ENCODE measurements at places on chromosomes 11 and 22. TPM values are rescaled to one million over a fixed set of nuclear protein-coding genes. Genes with fewer than 3 reads are reported as not detected.
A peak's percentile ranks its signal among the peaks of the same experiment; 100 is the strongest.

DNA sequence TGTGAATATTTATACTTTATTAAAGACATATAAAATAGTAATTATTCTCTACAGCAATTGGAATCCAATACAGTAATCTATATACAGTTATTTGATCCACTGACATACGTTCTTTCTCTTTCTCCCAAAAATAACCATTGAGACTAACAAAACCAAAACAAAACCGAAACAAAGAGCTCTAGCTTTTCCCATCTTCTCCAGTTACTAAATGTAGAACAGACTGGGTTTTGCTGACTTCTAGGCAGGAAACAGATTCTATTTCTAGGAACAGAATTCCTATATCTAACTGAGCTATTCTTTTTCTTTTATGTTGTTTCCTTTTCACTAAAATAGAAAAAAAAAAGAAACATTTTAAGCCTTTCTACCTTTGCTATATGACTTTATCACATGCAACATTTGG lies 80.1 kb downstream of the PACS1 start:
- no peaks in the 10 kb centered on the region for H3K4me1 ChIP-seq
- no peak for DNase-seq
- H3K27ac ChIP-seq: no peak overlapping the region
- no peaks in the 10 kb centered on the region for H3K36me3 ChIP-seq

DNA sequence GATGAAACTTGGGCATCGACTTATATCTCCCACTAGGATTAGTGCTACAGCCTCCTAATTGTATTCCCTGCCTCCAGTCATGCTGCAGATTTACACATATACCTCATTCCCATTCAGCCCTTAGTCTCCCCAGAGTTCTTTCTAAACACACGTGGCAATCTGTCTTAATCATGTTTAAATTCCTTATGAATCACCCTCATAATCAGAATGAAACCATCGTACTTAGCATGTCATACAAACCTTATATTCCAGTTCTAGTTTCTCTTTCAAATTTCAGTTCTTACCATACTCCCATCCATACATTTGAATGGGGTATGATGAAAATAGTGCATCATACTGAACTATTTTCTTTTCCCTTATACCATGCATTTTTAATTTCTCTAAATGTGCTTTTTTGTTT lies 6.0 kb upstream of the OR10A2 start:
- peaks cover 9% of the 10 kb centered on the region for H3K4me1 ChIP-seq
- peak; percentile 51 for DNase-seq
- H3K27me3 ChIP-seq: no peaks in the 10 kb centered on the region
- H3K4me3 ChIP-seq: no peak overlapping the region

- H3K4me1 ChIP-seq: peaks cover 23% of the 10 kb centered on the region
- no peaks in the 10 kb centered on the region for H3K27me3 ChIP-seq
- H3K4me3 ChIP-seq: peak overlapping the region; percentile 65
- no peaks in the 10 kb centered on the region for H3K36me3 ChIP-seq
- H3K27ac ChIP-seq: peak overlapping the region; percentile 73
These were observed 7.7 kb downstream of the SLC25A18 start for GRCh38 chr22:17570851-17571631.

DNA sequence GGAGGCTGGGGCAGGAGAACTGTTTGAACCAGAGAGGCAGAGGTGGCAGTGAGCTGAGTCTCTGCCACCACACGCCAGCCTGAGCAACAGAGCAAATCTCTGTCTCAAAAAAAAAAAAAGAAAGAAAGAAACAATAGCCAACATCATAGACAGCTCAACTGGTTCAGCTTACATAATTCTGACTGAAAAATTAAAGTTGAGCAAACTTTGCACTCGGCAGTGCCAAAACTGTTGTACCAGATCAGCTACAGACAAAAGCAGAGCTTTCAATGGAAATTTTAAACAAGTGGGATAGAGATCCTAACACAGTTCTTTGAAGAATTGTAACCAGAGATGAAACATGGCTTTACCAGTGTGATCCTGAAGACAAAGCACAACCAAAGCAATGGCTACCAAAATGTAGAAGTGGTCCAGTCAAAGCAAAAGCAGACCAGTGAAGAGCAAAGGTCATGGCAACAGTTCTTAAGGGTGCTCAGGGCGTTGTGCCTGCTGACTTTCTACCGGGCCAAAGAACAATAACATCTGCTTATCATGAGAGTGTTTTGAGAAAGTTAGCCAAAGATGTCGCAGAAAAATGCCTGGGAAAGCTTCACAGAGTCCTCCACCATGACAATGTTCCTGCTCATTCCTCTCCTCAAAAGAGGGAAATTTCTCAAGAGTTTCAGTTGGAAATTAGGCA lies 59.3 kb downstream of the TTC28 start:
- no peaks in the 10 kb centered on the region for H3K36me3 ChIP-seq
- H3K4me3 ChIP-seq: no peak overlapping the region
- H3K4me1 ChIP-seq: no peaks in the 10 kb centered on the region

- DNase-seq: no peak
- no peaks in the 10 kb centered on the region for H3K36me3 ChIP-seq
- no peak overlapping the region for H3K4me3 ChIP-seq
- H3K27ac ChIP-seq: no peak overlapping the region
These were observed 19.6 kb downstream of the AMOTL1 start for GRCh38 chr11:94787801-94788200.

DNA sequence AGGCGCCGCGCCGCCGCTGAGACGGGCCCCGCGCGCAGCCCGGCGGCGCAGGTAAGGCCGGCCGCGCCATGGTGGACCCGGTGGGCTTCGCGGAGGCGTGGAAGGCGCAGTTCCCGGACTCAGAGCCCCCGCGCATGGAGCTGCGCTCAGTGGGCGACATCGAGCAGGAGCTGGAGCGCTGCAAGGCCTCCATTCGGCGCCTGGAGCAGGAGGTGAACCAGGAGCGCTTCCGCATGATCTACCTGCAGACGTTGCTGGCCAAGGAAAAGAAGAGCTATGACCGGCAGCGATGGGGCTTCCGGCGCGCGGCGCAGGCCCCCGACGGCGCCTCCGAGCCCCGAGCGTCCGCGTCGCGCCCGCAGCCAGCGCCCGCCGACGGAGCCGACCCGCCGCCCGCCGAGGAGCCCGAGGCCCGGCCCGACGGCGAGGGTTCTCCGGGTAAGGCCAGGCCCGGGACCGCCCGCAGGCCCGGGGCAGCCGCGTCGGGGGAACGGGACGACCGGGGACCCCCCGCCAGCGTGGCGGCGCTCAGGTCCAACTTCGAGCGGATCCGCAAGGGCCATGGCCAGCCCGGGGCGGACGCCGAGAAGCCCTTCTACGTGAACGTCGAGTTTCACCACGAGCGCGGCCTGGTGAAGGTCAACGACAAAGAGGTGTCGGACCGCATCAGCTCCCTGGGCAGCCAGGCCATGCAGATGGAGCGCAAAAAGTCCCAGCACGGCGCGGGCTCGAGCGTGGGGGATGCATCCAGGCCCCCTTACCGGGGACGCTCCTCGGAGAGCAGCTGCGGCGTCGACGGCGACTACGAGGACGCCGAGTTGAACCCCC lies 798 bp downstream of the BCR start:
- H3K4me1 ChIP-seq: peaks cover 22% of the 10 kb centered on the region
- H3K27me3 ChIP-seq: no peaks in the 10 kb centered on the region
- peak overlapping the region; percentile 72 for H3K4me3 ChIP-seq
- DNase-seq: peak; percentile 43

- no peaks in the 10 kb centered on the region for H3K4me1 ChIP-seq
- peak; percentile 15 for DNase-seq
- H3K27ac ChIP-seq: no peak overlapping the region
- H3K36me3 ChIP-seq: no peaks in the 10 kb centered on the region
These were observed 72.0 kb upstream of the LMO1 start for GRCh38 chr11:8335683-8336082.

- H3K36me3 ChIP-seq: peaks cover 44% of the 10 kb centered on the region
- H3K4me3 ChIP-seq: peak overlapping the region; percentile 96
- H3K27ac ChIP-seq: peak overlapping the region; percentile 94
These were observed 1.7 kb downstream of the TIMM10B start for GRCh38 chr11:6483015-6483414.

GRCh38 chr22:35697142-35697541 lies 20.5 kb upstream of the APOL5 start:
- no peaks in the 10 kb centered on the region for H3K4me1 ChIP-seq
- H3K27ac ChIP-seq: no peak overlapping the region
- no peak overlapping the region for H3K4me3 ChIP-seq
- H3K27me3 ChIP-seq: no peaks in the 10 kb centered on the region

DNA sequence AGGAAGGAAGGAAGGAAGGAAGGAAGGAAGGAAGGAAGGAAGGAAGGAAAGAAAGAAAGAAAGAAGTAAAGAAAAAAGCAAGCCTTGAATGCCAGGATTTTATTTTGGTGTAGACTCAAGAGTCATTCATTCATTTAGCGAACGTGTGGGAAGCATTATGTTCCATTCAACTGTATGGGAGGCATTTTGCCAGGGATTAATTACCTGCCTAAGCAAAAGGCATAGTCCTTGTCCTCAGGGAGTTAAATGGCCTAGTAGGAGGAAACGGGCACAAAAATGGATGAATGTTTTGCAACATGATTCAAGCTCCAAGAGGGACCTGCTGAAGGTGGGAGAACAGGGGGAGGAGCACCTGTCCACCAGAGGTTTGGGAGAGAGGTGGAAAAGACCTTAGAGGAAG lies 16.2 kb upstream of the ZNRF3 start:
- H3K36me3 ChIP-seq: no peaks in the 10 kb centered on the region
- DNase-seq: no peak
- no peaks in the 10 kb centered on the region for H3K27me3 ChIP-seq
- no peak overlapping the region for H3K4me3 ChIP-seq
- H3K4me1 ChIP-seq: no peaks in the 10 kb centered on the region

Gene FGF4
- total RNA-seq: not detected

Gene BIRC3
- total RNA-seq: 0.97 TPM

Gene MS4A5
- total RNA-seq: not detected

Data from GM23248 (cell line).